ENCODE measurements at places on chromosomes 5 and 9.
A peak's percentile ranks its signal among the peaks of the same experiment; 100 is the strongest.

DNA sequence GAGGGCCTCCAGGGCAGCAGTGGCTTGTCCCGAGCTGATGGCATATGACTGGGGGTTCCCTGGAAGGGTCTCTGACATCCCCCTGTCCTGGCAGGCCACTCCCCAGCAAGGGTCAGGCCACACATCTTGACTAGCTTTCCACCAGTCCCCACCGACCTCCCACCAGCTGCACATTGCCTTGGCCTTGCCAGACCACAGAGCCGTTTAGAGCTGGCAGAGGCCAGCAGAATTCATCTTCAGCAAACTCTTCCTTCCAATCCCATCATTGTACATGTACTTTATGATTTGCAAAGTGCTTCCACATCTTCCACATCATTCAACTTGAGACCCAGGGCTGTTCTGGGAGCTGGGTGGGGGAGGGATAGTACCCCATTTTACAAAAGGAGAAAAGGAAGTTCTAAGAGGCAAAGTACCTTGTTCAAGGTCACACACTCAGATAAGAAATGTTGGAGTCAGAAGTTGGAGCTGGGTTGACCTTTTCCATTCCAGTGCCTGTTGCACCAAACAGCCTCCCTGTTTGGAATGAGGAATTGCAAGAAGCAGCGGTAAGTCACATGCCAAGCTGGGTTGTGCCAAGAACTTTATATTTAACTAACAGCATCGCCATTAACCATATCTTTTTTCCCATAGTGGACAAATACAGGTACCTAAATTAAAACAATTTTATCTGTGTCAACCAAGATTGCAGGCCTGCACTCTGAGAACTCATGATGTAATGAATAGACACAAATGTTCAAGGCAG lies 25.8 kb upstream of the COL15A1 start:
- no peak for DNase-seq

- DNase-seq = no peak
These were observed 16.6 kb downstream of the NIM1K start for GRCh38 chr5:43208658-43209057.

DNA sequence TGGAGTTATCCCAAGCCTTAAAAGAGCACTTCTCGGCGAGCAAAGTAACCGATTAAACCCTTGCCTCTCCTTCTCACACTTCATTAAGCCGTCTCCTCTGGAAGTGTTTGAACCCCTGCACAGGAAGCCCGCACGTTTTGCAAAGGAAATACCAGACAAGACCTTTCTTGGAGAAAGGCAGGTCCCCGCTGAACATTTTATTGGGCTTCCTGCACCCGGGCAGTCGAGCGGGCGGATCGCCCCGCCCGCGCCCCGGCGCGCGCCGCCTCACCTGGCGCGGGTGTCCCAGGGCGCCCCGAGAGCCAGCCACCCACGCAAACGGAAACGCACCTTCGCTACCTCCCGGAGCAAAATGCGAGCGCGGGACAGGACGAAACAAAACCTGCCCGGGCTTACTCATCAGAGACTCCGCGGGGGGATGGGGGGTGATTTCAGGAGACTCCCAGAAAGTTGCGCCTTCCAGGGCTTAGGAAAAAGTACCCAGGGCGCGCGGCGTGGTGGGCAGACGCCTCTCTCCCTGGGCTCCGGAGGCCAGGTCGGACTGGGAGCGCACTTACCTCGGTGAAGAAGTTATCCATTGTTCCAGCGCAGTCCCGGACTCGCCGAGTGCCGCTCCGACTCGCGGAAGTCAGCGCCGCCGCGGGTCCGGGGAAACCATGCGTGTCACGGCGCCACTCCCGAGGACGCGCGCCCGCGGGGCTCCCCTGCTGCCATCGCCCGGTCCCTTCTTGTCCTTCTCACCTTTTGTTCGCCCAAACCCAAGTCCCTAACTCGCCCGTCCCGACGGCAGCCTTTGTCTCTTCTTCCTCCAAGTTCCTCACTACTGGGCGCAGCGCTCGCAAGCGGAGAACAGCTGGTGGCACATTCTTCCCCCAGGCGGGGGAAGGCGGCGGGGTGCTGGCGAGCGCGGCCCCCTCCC lies 598 bp downstream of the MYO10 start:
- DNase-seq = peak; percentile 33

- DNase-seq = no peak
These were observed 13.6 kb upstream of the REEP5 start for GRCh38 chr5:112935675-112936074.

GRCh38 chr9:136631038-136632000 lies 31.4 kb upstream of the EGFL7 start:
- DNase-seq = peak; percentile 74

- no peak for DNase-seq
These were observed 4.7 kb upstream of the PPP1R26 start for GRCh38 chr9:135474915-135475314.

DNA sequence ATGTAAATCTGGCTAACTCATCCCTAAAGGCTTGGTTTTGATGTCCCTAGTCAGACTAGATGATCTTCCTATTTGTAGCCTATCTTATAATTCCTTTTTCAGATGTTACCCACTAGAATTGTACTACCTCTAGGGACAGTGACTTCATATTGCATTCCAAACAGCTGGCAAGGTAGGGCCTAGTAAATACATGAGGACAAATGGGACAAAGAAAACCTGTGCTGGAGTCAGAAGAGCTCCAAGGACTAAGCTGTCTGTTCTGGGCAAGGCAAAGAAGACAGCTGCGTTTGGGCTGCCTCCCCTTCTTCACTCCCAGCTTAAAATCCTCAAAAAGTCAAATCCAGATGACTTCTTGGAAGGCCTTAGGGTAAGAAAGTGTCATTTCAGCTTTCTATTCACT lies 10.0 kb downstream of the DMXL1 start:
- no peak for DNase-seq

DNA sequence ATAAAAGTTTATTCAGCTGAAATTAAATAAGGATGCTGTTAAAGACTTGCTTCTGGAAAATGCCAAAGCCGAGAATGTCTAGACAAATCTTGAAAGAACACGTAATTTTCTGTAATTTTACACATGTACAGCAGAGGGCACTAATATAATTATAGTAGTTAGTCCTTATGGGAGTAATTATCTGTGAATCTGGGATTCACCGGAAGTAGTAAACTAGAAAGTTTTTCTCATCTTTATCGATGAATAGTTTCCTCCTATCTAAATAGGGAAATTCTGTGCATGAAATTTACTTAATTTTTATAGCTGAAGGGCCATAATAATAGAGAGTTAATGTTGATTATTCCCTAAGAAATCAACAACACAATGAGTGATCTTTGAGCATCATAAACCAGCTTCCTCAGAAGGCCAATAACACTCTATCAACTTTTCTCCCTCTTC lies 18.4 kb upstream of the CNTLN start:
- no peak for DNase-seq

- no peak for DNase-seq
These were observed 323.9 kb downstream of the TMEM161B start for GRCh38 chr5:87944553-87945285.

GRCh38 chr5:4197151-4197550 lies 601.5 kb downstream of the IRX1 start:
- no peak for DNase-seq

GRCh38 chr5:95565280-95565920 lies 10.5 kb downstream of the ARSK start:
- DNase-seq = no peak

GRCh38 chr5:160007514-160007913 lies 1.4 kb upstream of the TTC1 start:
- DNase-seq = no peak

GRCh38 chr9:34549407-34549732 lies 26.6 kb upstream of the ENHO start:
- no peak for DNase-seq

DNA sequence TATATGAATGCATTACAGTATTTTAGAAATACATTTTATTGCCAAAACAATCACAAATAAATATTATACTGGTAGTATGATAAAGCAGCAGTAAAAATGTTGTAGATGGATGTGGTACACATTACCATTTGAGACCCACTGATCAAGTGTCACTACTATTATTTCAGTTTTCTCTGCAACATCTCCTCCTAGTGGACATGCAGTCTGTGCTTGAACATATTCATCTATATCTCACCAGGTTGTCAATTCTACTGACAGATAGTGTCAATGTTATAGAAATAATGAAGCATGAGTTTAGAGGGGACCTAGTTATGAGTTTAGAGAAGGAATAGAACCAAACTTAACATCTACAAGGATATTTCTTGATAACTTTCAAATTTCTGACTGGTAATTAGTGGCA lies 39.2 kb upstream of the ELOVL7 start:
- DNase-seq = no peak

DNA sequence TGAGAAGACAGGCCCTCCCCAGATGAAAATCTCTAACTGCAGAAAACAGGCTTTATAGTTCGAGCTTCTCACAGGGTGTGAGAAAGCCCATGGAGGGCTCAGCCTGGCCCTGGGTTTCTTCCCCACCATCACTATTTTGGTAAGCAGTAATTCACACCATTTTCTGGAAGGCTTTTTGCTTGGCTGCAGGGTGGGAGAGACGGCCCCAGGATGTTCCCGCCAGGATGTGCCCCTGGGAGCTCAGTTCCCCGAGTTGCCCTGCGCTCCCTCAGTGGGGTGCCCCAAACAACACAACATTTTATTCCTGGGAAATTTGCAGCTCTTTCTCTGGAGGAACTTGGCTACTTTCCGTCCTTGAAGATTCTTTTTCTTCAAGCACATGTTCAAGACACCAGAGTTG lies 100.8 kb downstream of the HSD17B3 start:
- DNase-seq = no peak

- DNase-seq = no peak
These were observed 255.9 kb downstream of the GABRG2 start for GRCh38 chr5:162323466-162323865.

Data from GM12891 (cell line).